Suprapubic skin (tissue), 4 donors: ENCODE measurements at places on chromosomes 2 and 18. TPM values are rescaled to one million over a fixed set of nuclear protein-coding genes. Genes with fewer than 3 reads are reported as not detected.

- no peak for DNase-seq
Observed at GRCh38 chr18:63177259-63177658, 142.3 kb downstream of the BCL2 start.

DNA sequence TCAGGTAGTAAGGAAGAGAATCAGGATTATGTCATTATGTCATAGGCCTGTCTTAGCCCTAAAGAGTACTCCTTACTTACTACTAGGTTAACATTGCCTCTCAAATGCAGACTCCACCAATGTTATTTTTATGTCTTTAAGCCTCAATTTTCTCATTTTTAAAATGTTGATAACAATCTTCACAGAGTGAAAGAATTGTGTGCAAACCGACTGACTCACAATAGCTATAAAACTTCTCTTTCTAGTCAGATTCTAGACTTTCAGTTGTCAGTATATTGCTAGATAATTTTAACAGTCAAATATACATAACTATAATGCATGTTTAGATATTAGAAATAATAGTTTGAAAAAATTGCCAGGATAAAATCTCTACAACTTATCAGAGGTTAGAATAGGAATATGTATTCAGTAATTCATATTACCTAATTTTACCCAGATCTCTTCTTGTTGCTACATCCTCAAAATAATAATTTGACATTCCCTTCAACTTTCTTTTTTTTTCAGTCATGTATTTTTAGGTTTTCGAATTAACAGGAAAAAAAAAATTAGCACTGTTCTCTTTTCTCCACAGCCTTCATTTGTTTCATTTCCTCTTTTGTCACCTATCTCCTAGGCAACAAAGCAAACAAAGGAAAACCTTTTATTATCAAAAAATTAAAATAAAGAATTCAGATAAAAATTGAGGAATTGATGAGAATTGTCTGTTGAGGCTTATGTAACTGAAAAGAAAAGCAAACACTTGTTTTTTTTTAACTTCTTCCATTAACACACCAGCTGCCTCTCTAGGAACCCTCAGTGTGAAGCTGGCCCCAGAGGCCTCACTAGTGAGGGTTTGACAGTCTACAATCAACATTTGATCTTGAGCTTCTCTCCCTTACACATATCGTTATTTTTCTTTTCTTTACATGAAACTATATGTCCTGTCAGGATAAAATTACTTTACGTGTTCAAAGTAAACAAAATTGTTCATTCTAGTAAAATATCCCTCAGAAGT is 279.0 kb downstream of the CALCRL start:
- DNase-seq = no peak

GRCh38 chr2:73907840-73908452 is 15.1 kb downstream of the ACTG2 start:
- no peak for DNase-seq

DNA sequence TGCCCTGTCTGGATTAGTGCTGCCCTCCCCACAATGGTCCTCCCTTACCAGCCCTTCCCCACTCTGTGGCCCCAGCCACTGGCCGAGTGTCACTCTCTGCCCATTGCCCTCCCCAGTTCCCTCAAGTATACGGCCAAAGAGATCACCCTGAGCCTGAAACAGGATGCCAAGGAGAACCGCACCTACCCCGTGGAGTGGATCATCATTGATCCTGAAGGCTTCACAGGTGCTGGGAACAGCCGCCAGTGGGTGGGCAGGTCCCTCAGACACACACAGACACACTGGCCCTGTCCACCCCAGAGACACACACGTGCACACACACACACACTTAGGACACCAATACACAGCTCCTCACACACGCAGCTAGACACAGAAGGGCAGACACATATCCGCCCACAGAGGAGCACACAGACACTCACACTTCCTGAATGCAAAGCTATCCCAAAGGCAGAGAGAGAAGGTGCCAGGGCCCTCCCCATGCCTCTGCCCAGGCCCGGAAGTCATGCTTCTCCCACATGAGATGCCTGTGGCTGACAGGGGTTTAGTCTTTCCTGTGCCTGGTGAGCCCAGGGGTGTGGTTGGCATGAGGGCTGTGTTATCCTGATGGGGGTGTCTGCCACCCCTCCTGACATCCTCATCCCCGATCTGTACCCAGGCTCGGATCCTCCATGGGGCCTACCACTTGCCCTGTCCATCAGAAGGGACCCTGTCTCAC is 2.9 kb downstream of the CHRND start:
- DNase-seq = no peak

GRCh38 chr18:10751653-10752052 is 225.8 kb downstream of the NAPG start:
- DNase-seq = no peak

Gene BOLL
- total RNA-seq = not detected

- DNase-seq = peak; percentile 82
Observed at GRCh38 chr18:58670404-58671110, 708 bp upstream of the MALT1 start.

DNA sequence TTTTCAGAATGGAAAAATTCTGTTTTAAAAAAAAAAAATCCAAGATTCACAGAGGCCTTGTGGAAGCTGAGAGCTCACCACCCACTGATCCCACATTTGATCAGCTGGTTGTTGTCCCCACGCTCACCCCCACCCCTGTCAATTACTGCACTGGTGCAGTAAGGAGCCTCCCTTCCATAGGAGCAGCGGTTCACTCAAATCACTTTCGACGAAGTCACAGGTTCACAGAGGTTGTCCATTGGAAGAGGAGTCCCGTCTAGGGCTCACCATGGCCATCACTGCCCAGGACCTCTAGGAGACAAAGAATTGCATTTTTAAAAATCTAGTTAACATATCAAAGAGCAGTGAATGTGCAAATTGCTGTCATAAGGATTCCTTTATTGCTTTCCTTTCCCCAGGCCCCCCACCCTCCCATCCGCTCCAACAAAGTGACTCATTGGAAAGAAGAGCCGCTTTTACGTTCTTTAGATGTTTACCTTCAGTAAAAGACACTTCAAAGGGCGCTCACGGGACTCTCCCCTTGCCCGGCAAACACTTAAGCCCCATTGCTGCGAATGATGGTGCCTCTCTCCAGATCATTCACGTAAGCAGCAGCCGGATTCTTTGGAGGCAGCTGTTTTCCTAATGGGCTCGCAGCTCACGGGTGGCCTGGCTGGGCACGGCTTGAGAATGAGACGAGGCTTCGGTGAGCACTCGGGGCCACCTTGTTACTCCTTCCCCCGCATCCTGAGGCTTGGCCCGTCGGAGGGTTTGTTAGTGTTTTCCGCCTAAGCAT is 165.5 kb upstream of the SALL3 start:
- peak; percentile 65 for DNase-seq

GRCh38 chr2:37766106-37766505 is 94.7 kb upstream of the CDC42EP3 start:
- no peak for DNase-seq
